ENCODE measurements at places on chromosomes 7 and 10.
A peak's percentile ranks its signal among the peaks of the same experiment; 100 is the strongest.

DNA sequence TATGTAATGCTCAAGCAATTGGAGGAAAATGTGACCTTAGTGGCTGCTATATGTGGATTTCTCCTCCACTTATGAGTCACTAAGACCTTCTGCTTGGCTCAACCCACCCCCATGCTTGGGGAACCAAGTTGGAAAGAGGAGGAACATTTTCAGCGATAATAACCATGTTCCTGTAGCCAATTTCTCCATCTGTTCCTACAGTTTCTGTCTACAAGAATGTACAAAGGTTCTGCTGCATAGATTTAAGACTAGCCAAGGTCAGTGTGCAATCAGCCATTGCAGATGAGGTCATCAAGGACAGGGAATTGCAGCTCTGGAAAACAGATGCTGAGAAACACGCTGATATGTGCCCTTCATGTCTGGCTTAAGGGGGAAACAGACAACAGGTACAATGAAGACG is 5.6 kb upstream of the NRCAM start:
- no peak for DNase-seq

- peak; percentile 17 for DNase-seq
Measured at GRCh38 chr10:100743626-100744135, 1.7 kb upstream of the PAX2 start.

- DNase-seq = peak; percentile 66
Measured at GRCh38 chr7:51187941-51188340, 128.7 kb downstream of the COBL start.

- peak; percentile 91 for DNase-seq
Measured at GRCh38 chr7:129952653-129953560, at the start of gene UBE2H. Gene UBE2H, minus strand, starts transcription at chr7:129952960. Its CDS starts 405 bp downstream, at chr7:129952555.

GRCh38 chr7:100679927-100680575 is 6.5 kb downstream of the GNB2 start:
- DNase-seq = no peak

DNA sequence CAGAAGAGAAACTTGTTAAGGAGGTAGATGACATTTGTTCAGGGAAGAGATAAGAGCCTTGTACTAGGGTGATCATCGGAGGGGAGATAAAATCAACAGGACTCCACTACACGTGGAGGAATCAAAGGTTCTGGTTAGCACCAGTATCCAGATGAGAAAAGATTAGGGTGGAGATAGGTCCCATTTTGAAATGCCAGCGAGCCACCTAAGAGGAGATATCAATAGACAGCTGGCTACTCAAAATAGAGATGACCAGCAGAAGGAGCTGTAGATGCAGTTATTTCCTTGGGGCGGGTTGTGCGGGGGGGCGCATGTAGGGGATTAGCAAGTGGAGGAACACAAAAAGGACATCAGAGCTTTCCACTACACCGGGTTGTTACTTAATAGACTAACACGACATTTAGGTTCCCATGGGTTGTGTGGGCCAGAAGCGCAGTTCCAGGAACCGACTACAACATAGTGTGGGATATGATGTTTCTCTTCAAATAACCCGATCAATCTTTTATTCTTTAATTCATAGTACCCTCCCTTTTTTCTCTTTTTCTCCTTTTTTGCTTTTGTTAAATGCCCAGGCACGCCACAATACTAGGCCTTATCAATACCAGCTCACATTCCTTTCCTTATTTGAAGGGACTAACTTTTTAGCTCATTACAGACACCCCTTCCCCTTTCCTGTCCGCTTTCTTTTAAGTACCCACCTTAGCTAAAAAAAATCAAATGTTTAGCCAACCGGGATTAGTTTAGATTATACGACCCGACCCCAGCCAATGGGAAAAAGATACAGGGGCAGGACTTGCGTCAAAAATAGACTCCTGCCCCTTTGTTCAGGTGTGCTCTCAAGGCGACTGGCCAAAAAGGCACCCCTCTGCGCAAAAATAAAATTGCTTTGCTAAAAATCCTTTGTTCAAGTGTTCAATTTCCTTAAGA is 2.0 kb upstream of the KIF11 start:
- peak; percentile 19 for DNase-seq

- DNase-seq = no peak
Measured at GRCh38 chr7:28151965-28152364, 28.6 kb downstream of the JAZF1 start.

- no peak for DNase-seq
Measured at GRCh38 chr7:111083413-111083812, 7.5 kb upstream of the LRRN3 start.

GRCh38 chr7:117308891-117309290 is 14.0 kb downstream of the WNT2 start:
- DNase-seq = no peak

DNA sequence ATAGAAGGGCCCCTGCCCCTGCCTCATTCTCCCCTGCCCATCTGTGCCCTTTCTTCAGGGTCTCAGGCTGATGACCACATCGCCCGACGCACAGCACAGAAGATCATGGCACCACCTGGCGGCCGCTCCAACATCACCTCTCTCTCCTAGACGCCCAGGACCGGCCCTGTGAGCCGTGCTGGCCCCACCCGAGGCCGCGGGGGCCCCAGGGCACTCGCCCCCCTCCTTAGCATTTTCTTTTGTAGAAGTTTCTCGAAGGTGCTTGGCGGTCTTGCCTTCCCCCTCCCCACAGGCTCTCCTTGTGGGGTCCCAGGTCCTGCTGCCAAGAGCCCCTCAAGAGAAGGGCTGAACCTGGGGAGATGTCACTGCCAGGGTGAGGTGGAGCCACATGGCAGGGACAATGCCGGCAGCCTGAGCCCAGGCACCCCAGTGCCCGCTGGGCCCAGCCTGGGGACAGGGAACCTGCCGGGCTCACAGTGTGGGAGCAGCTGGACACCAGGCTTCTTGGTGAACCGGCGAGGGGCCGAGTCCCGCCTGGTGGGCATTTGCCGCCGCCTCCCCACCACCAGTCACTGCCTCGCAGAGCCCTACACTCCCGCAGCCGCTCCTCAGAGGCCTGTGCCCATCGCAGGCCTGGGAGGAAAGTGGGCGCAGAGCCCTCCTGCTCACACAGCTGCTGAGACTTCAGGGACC is 18.2 kb downstream of the DPYSL4 start:
- no peak for DNase-seq

- DNase-seq = no peak
Measured at GRCh38 chr10:27252267-27253000, 11.8 kb upstream of the ACBD5 start.

GRCh38 chr10:95819620-95820329 is 63.8 kb downstream of the ENTPD1 start:
- DNase-seq = no peak

GRCh38 chr10:119412244-119413092 is 130.1 kb downstream of the RGS10 start:
- no peak for DNase-seq

GRCh38 chr7:77226357-77226839 is 26.8 kb upstream of the FGL2 start:
- DNase-seq = no peak

DNA sequence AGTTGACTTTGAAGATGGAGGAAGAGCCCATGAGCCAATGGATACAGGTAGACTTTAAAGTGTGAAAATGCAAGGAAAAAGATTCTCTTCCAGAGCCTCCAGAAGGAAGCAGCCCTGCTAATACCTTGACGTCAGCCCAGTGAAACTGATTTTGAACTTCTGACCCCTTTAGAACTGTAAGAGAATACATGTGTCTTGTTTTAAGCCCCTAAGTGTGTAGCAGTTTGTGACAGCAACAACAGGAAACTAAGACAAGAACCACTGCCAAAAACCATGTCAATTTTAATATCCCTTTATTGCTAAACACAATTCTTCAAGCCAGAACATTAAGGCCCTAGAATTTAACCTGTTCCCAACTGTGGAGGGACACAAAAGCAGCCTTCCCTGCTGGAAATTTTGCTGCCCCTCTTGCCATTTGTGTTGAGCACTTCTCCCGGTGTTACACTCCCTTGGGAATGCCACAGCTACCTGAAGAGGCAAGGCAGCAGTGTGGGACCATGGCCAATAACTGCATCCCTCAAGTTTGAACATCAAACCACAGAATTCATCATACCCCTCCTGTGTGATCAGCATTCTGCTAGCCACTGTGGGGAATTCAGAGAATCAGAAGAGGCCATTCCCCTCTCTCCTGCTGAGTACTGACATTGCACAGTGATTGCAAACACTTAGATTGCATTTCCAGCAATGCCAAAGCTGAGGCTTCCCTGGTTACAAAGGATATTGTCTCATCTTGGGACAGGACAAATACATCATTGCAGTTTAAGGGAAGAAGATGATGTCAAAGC is 12.3 kb upstream of the CCDC172 start:
- no peak for DNase-seq

- DNase-seq = no peak
Measured at GRCh38 chr7:1053002-1053411, 8.7 kb downstream of the GPR146 start.

- DNase-seq = no peak
Measured at GRCh38 chr7:92489634-92490033, 11.9 kb upstream of the ERVW-1 start.

- DNase-seq = no peak
Measured at GRCh38 chr10:104345515-104345914, 7.2 kb upstream of the ITPRIP start.

GRCh38 chr7:140085447-140085846 is 22.7 kb upstream of the PARP12 start:
- DNase-seq = no peak

DNA sequence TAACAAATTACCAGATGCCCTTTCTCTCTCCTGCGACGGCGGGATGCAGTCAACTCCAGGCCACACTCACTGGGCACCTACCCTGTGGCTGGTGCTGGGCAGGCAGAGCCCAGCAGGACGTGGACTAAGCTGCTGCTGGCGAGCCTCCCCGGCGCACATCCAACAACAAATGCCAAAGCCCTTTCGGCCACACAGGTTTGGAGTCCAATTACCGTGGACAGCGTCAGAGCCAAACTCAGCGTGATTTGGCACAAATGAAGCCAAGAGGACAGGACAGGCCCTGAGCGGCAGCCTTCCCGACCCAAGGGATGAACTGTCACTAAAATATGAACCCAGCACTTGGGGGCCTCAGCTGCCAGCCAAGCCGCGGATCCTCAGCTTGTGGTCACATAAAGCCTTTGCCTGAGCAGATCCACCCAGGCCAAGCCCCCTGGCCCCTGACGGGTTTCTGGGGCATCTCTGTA is 28.4 kb downstream of the DAGLB start:
- DNase-seq = no peak

DNA sequence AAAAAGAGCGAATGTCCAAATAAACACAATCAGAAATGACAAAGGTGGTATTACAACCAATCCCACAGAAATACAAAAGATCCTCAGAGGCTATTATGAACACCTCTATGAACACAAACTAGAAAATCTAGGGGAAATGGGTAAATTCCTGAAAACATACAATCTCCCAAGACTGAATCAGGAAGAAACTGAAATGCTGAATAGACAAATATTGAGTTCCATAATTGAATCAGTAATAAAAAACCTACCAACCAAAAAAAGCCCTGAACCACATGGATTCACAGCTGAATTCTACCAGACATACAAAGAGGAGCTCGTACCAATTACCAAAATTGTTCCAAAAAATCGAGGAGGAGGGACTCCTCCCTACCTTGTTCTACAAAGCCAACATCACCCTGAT is 56.1 kb upstream of the ZNF800 start:
- no peak for DNase-seq

- no peak for DNase-seq
Measured at GRCh38 chr10:63209705-63210104, 76.6 kb downstream of the NRBF2 start.

- no peak for DNase-seq
Measured at GRCh38 chr7:98555403-98555802, 61.7 kb upstream of the NPTX2 start.

GRCh38 chr7:21261627-21262594 is 166.0 kb upstream of the SP4 start:
- DNase-seq = no peak

GRCh38 chr10:3764626-3765112 is 20.3 kb downstream of the KLF6 start:
- DNase-seq = no peak

GRCh38 chr7:79272066-79272669 is 181.3 kb downstream of the MAGI2 start:
- DNase-seq = no peak

- no peak for DNase-seq
Measured at GRCh38 chr10:29865700-29866355, 193.6 kb downstream of the JCAD start.

DNA sequence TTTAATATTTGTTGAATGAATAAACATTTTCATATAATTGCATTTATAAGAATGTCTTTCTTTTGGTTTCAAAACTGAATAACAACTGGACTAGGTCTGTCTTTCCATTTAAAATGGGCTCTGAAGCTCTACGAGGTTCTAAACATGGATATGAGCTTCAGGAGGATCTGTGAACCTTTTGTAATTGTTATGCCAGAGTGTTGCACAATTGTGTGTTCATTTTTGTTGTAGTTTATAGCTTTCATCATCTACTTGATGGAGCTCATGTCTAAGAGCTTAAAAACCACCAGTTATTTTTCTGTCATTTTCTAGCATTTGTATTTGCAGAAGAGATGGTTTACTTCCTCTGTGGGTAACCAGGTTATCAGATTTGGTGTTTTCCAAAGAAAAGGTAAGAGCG is 265.7 kb upstream of the NPY start:
- no peak for DNase-seq

DNA sequence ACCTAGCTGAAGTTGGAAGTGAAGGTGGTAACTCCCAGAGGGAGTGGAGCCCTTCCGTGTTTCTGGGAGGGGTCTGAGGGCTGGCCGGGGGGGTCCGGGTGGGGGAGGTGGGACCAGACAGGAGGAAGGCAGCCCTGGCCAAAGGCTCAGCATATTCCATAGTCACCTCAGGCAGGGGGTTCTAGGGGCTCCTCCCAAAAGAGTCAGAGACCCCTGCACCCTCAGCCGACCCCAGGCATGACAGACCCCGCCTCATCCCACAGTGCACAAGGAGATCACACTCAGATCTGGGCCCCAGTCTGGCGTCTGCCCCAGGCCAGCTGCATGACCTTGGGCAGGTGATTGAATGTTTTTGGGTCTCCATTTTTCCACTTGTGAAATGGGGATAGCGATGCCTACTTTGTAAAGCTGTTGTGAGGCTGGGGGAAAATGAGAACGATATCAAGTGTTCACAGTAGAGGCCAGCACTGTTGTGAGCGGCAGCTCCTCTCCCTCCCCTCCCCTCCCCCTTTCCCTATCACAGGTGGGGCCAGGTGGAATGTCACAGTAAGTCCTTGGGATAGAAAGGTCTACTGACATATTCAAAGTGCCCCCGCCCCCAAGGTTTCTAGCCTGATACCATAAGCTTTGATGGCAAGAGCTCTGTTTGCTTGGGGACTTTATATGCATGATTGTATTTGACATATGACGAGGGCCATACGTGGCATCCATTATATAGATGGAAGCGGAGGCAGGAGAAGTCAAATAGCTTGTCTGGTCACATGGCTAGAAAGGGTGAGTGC is 33.3 kb downstream of the DNAJB12 start:
- no peak for DNase-seq

GRCh38 chr7:339062-339342 is 49.0 kb downstream of the FOXL3 start:
- no peak for DNase-seq

- DNase-seq = no peak
Measured at GRCh38 chr7:140485500-140486265, 6.4 kb upstream of the MKRN1 start.

GRCh38 chr10:20993389-20993788 is 96.3 kb upstream of the NEBL start:
- DNase-seq = no peak

Data from hippocampal formation (tissue), 2 donors.